ENCODE measurements at places on chromosomes 12 and 14.

DNA sequence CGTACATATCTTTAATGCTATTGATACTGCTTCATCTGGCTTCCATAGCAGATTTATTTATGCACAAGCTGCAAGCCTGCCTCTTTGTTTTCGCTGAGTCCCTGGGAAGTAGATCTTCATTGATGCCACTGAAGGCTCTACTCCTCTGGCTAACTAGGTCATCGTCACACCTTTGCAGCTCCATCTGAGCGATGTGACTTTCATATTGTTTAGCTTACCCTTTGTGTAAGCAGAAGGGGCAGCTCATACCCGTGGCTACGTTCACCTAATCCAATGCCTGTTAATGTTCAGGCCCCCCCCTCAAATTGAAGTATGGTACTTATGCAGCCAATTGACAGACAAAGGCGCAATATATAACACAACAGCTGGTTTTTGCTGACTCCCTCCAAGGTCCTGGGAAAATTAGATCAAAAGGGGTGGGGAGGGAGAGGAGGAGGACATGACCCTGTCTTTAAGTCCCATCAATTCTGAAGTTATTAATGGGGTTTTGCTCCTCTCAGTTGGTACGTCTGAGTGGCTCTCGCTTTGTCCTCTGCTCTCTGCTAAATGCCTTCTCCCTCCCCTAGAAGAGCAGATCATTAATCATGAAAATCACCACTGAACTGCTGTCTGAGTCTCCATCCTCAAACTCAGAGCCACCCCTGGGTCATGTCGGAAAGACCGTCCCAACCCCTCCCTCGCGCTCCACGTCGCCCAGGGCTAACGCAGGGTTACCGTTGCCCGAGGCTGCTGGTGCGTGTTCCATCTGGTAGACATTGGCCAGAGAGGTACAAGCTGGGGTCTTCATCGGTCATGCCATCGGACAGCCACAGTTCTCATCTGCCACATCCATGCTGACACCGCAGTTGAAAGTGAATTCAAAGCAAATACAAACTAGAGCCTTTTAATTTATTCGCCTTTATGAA is 128.8 kb downstream of the ADGRD1 start:
- no peak for DNase-seq

DNA sequence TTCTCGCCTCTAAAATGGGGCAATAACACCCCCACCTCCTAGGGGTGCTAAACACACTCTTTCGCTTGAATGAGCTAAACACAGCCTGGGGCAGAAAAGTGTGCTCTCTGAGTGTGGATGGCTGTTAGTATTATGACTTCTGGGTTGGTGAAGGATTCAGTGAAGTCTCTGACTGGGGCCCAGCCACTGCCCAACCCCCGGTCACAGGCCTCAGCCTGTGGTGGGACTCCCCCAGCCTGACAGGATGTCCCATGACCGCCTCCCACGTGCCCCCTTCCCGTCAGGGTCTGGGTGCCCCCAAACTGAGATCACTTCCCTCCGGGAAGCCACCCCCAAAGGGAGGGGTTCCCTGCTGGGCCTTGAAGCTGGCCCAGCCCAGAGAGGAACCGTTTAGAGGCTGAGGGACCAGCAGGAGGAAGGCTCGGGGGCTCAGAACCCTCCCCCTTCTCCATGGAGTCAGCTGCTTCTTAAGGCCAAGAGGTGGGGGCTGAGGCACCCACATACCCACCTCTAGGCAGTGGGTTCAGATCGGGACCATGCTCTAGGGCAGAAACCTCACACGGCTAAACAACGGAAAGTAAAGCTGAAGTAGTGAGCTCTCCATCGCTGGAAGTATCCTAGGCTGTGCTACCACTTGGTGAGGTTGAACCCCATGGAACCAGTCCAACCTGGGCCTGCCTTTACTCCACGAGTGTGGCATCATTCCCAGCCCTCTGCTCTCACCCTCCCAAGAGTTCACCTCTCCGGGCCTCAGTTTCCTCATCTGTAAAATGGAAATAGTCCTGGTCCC is 13.8 kb downstream of the DTX1 start:
- peak; percentile 70 for DNase-seq

GRCh38 chr14:105397350-105397931 is 897 bp upstream of the TEX22 start:
- DNase-seq = no peak

DNA sequence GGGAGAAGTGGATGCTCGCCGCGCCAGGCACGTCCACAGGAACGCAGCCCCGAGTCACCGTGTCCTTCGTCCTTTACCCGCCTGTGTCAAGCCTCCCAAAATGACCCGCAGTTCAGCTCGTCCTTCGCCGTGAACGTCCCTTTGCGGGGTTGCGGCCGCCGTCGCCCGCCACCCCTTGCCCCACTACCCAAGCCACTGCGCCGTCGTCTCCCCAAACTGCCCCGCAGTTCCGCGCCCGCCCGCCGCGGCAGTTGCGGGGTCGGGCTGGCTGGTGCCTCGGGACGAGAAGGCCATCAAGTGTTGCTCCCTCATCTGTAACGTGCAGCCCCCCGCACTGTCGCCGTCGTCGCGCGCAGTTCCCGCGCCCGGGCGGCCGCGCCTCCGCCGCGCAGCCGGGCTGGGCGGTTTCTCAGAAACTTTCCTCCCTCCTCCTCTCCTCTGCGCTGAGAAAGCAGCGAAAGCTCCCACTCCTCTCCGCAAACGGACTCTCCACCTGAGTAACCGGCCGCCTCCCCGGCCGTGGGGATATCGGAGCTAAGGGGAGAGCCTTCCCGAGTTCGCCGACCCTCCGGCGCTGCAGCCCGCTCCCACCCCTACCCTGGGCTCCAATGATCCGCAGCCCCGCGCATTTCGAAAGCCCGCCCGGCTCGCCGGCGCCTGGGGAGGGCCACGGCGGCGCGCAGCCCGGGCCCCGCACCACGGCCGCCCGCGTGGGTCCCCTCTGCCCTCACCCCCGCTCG is 6.7 kb downstream of the CDKN1B start:
- DNase-seq = peak; percentile 52

GRCh38 chr12:30794591-30795409 is 40.0 kb upstream of the CAPRIN2 start:
- DNase-seq = no peak

GRCh38 chr12:13085968-13086686 is 17.3 kb downstream of the GSG1 start:
- no peak for DNase-seq

DNA sequence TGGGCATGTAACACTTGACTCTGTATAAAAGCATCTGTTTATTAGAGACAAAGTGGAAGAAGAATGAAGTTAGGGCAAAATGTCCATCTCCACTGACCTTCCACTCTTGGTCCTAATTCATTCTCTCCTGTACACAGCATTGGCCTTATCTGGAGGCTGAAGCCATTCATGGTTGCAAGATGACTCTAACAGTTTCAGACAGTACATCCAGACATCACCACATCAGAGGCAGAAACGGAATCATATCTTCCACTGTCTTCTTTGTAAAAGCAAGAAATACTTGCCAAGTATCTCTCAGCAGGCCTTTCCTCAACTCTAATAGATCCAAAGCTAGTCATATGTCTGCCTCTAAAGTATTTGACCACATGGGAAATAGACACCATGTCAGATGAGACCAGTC is 41.1 kb downstream of the PTHLH start:
- no peak for DNase-seq

All from CD4-positive, alpha-beta T cell treated with Interleukin-1 beta for 1 hour (primary cell).